ENCODE measurements at places on chromosomes 7 and 10. TPM values are rescaled to one million over a fixed set of nuclear protein-coding genes. Genes with fewer than 3 reads are reported as not detected.

- DNase-seq, result no peak
Measured at GRCh38 chr7:133155146-133155545, 73.3 kb upstream of the CHCHD3 start.

DNA sequence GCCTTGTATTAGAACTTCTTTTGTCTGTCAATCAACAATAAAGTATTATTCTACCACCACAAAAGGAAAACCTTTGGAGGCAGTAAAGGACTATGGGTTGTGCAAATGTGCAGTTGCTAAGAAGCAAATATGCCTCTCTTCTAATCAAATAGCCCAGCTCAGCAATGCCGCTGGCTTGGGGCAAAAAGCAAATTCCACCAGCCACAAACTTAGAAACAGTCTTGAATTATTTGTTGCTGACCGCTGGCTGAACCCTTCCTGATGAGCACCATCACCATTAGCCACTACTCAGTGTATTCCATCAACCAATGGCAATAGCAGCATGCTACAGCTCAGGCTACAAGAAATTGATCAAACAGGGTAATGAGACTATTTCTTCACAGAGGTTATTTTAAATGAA, 51.0 kb downstream of the SKAP2 start:
- no peak for DNase-seq

- no peak for DNase-seq
Measured at GRCh38 chr7:88688222-88688621, 71.3 kb upstream of the ZNF804B start.

DNA sequence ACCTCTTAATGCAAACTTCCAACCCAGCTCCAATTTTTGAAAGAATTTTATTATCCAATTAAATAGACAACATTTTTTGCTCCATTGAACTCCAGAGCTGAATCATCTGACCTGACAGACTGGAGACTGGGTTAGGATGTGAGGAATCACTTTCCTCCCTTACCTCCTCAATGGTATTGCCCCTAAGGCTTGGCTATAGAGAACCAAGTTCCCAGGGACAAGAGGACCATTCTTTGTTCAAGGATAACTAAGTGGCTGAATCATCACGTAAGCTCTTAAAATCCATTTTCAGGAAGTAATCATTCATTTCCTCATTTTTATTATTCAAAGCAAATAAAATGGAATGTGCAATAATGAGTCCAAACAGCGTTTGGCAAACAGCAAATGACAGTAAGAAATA, 335.1 kb downstream of the GATA3 start:
- DNase-seq, result no peak

DNA sequence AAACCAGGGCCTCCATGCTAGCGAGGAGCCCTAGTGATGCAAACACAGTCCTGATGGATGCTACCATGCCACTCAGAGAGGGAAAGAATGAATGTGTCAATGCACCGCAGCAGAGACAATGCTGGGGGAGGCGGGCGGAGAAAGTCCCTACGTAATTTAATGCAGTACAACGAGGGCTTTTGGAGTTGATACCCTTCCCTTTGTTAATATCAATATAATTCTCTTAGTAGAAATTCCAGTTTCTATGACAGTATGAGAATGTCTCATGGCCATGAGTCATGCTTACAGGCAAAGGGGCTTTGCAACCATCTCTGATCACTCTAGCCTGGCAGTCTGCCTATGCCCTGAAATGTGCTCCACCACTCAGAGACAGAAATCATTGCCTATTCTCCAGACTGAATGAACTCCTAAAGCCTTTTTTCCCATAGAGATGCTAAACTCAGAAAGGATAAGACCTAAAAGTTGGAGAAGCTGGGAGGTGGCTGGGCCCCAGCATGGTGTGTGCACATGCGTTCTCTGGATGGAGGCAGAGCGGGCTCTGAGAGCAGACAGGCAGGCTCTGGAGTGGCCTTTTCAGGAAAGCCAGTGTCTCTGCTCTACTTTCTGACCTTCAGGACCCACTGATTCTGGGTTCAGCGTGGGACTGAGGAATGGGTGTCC, 20.3 kb upstream of the GIMAP2 start:
- DNase-seq, result no peak

SLC29A3 gene
- 3.2 TPM for total RNA-seq

SFTPA2 gene
- 6.1 TPM for total RNA-seq

FZD1 gene
- 14.8 TPM for total RNA-seq

DNA sequence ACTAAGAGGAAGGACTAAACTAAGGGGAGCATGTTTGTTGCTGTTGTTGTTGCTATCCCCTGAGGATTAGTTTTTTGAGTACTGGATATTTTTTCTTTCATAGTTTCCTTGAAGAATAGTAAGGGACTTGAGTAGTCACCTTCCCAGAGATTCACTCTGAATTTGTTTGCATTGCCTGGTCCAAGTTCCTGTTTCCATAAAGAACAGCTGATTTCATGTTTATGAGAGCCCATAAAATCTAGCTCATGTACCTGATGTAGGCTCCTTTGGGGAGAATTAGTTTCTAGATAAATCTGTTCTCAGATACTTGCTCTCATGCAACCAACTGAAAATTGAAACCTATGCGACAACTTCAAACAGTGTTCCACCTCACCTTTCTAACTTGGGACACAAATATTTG, 464.4 kb upstream of the MBL2 start:
- no peak for DNase-seq

NUP42 gene
- 65.1 TPM for total RNA-seq

DNA sequence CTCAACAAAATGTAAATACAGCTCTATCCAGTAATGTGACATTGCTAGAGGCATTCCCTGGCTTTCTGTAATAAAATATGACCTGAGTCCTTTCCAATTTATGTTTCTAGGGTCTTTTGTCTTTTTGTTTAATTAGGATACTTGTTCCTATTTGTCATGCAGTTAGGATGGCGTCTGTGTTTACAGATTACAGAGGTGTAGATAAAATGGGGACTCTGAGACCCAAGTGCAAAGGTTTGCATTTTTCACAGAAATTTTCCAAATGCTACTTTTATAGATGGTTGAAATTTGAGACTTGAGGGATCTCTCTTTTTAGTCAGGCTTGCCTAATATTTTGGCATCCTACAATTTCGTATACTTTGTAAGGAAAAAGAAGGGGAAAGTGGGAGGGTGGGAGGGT, 332.4 kb downstream of the PTEN start:
- DNase-seq, result no peak

LRRN3 gene
- 108 TPM for total RNA-seq

- no peak for DNase-seq
Measured at GRCh38 chr10:113115556-113115955, 165.5 kb downstream of the TCF7L2 start.

- DNase-seq, result no peak
Measured at GRCh38 chr7:36167403-36168050, 14.5 kb downstream of the EEPD1 start.

GRCh38 chr10:104449391-104449790, 95.8 kb downstream of the CFAP58 start:
- no peak for DNase-seq

LRRD1 gene
- total RNA-seq, result 1.7 TPM

DNA sequence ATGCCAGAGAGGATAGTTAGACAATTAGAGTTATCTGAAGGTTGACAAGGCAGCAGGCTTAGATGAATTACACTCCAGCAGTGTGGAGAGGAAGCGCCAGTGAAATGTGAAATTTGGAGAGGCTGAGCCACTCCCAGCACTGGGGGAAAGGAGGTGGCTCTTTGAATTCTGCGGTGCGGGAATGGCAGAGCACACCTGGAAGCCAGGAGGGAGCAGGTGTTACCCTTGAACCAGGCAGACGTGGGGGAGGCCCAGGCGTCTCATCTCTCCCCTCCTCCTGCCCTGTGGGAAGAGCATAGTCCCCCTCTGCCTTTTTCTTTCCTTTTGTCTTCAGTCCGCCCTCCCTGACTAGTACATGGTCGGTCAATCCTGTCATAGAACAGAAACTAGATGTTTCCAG, 203.1 kb downstream of the DPP6 start:
- no peak for DNase-seq

- DNase-seq, result no peak
Measured at GRCh38 chr7:39921506-39922175, 28.4 kb upstream of the CDK13 start.

DNA sequence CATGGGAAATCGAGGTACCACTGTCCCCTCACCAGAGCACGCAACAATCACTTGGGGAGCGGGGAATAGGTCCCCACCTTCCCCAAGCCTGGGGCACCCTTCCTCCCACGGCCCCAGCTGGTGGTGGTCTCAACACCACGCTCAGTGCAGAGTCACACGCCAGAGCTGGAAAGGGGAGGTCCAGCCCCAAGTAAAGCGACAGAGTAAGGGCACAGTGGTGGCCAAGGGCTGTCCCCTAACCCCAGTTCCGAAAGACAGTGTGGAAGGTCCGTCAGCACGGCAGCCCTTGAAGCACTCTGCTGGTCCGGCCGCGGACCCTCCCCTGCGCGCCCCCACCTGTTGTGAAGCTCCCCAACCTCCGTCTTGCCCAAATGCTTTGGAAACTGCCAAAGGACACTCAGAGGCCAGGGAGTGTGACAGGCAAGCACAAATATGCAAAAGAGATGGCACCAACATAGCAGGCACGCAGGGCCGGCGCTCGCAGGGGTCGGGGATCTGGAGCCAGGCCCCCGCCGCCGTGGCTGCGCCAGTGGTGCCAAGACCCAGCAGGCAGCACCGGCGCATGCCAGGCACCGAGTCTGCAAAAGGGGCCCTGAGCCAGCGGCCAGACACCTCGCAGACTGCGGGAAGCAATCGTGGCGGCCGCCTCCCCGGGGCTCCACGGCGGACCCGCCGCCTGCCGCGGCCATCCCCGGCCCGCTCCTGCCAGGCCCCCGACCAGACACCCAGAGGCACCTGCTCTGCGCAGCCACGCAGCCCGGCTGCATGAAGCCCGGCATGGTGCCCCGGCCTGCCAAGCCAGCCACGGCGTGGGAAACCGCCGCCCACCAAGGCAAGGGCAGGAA, 51.6 kb upstream of the SRRM3 start:
- peak; percentile 58 for DNase-seq

LIPJ gene
- total RNA-seq, result 1.00 TPM

GRCh38 chr10:115118346-115118745, 25.2 kb downstream of the ATRNL1 start:
- DNase-seq, result no peak

GRCh38 chr10:104049504-104050250, 36.0 kb downstream of the COL17A1 start:
- DNase-seq, result no peak

GIMAP2 gene
- 3.1 TPM for total RNA-seq

GRCh38 chr7:47253650-47254080, 328.2 kb downstream of the TNS3 start:
- DNase-seq, result peak; percentile 41

DNA sequence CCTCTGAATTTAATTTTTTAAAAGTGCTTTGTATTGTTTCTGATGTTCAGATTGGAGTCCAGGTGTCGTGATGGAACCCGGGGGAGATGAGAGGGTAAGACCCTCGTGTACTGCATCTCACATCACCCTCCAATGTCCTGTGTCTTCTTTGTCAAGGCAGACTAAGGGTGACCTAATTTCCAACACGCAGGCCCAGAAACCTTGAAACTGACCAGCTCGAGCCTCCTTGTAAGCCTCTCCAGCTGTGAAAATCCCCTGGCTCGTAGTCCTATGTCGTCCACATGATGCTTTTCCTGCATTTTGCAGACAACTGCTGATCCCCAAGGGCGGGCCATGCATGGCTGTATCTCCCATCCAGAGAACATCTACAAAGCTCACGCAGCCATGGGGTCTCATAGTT, 220.2 kb downstream of the ARHGAP12 start:
- DNase-seq, result no peak

GRCh38 chr7:84492098-84493034, 297.8 kb upstream of the SEMA3A start:
- DNase-seq, result no peak

- no peak for DNase-seq
Measured at GRCh38 chr7:102814025-102814471, 65.2 kb downstream of the FAM185A start.

DNA sequence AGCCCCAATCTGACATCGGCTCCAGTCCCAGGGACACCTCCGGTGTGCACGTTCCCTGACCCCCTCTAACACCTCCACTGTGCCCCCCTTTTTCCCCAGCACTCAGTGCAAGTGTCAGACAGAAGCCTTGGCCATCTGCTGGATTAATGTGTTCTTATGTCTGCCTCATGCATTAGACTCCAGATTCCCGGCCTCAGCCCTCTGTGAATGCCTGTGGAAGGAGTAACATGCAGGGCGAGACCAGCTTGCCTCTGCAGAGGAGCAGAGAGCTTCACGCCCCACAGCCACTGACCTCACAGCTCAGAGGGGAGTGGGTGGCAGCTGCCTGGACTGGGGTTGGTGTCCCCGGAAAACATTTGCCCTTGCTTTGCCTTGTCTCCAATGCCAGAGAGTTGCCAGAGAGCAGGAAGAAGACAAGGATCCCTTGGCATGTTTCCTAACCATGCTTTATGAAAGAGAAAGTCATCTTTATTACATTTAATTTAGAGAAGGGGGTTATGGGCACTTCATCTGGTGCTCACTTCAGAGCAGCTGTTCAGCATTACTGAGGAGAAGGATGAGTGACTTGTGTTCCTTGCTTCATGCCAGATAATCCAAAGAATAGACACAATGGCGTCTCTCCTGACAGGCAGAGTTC, 91.6 kb upstream of the CXCL12 start:
- DNase-seq, result no peak

- DNase-seq, result no peak
Measured at GRCh38 chr7:131047651-131048304, 279.9 kb upstream of the MKLN1 start.

DNA sequence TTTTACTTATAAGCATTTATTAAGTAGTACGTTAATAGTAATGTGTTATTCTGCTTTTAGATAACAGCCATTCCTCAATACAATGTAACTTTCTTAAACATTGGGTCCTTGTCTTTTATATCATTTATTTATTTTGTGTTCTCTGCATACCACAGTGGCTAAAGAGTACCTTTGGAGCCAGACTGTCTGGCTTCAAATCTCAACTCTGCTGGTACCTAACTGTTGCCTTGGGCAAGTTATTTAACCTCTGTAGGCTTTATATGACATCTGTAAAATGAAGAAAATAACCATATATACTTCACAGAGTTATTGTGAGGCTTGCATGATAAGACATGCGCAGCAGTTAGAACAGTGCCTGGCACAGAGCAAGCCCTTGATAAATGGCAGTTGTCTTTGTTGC, 397.6 kb downstream of the MDFIC start:
- DNase-seq, result no peak

- no peak for DNase-seq
Measured at GRCh38 chr10:29408847-29409240, 120.0 kb downstream of the LYZL1 start.

SORCS1 gene
- total RNA-seq, result 25.6 TPM

DNA sequence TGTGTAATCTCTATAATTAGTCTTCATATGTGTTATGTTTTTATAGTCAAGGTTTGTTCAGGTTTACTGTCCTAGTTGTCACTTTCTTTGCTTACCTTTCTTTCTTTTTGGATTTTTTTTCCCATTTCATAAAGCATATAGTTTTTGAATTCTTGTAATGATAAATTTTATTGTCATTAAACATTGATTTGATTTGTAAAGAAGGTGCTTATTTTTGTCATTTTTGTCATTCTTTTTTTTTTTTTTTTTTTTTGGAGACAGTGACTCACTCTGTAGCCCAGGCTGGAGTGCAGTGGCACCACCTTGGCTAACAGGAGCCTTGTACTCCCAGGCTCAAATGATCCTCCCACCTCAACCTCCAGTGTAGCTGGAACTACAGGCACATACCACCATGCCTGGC, 9.6 kb upstream of the MINDY3 start:
- no peak for DNase-seq
